ENCODE measurements at places on chromosomes 6 and 20.

GRCh38 chr6:54897462-54898189 lies 51.1 kb downstream of the FAM83B start:
- no peak for DNase-seq

GRCh38 chr20:951384-952169 lies 35.4 kb upstream of the ANGPT4 start:
- no peak for DNase-seq

DNA sequence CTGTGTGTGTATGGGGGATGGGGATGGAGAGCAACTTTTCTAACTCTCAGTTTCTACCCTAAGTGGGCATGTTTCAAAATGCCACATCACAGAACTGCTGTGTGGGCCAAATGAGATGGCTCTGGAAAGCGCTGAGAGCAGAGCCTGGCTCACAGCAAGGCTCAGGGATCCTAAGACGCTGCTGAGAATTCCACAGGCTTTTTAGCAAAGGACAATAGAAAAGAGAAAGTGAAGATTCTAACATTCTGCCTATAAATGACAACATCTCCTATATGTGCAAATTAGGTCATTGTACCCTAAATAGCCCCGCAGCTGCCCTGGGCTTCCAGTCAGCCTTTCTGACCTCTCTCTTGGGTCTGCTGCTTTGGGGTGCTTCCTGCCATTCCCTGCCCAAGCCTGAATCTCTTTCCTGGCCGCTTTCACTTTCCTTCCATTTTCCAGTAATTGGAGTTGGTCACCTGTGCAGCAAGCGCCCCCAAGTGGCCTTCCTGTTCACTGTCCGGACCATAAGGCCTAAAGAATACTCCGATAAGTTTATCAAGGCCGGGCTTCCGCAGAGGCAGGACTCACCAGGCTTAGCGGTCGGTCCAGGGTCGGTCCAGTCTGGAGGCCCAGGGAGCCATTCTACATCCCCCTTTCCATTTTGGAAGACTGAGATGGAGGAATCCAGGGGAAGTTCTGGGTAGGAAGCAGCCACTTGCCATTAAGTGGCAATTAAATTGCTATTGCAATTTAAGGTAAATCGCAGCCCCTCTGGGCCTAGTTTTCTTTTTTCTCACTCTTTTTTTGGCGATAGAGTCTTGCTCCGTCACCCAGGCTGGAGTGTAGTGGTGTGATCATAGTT lies 6.7 kb upstream of the DDR1 start:
- peak; percentile 87 for DNase-seq

DNA sequence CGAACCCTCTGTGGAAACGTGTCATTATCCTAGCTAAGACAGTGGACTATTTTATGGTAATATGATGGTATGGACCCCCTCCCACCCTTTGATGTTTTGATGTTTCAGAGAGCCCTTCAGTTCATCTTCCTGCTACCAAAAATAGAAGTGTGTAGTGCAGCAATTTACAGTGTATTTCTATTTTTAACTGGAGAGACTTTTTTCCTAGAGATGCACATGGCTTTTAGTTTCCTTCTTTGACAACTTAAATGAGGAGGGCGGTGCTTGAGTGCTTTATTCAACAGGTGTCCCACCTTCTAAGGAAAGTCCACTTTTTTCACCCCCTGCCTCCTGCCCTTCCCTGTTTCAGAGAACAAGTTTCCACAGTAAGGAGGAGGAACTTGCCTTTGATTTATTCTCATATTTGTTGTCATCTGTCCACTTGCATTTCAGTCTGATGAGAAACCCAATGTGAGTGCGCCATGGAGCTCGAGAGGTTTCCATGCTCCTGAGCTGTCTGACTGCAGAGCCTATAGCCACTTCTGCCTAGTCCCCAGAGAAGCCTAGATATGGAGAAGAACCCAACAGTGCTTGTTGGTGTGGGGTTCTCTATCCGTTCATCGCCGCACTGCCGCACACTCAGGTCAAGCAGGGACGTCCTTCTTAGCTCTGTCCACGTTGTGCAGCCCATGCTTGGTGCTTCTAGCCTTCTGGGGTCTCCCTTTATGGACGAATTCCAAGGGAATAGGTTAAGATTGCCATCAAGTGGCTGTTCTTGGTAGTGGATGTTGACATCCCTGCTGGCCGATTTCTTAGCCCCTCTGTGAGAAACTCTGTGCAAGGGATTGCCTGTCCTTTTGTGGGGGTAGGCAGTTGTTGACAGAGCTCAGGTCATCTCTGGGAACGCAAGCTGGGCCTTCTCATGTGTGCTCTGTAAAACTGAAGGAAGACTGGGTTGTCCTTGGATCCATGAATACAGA lies 144.2 kb downstream of the JARID2 start:
- peak; percentile 62 for DNase-seq

Data from brain microvascular endothelial cell (primary cell).